ENCODE measurements at places on chromosomes 6 and 20. TPM values are rescaled to one million over a fixed set of nuclear protein-coding genes. Genes with fewer than 3 reads are reported as not detected.

The HLA-DRB1 gene
- total RNA-seq = 39.8 TPM

The CRYBG1 gene
- 61.0 TPM for total RNA-seq

The AVP gene
- total RNA-seq = not detected

The CARMIL1 gene
- total RNA-seq = 3.5 TPM

GRCh38 chr6:127347178-127347577 is 3.8 kb upstream of the ECHDC1 start:
- H3K27ac ChIP-seq = no peak overlapping the region
- no peak for DNase-seq
- H3K36me3 ChIP-seq = no peaks in the 10 kb centered on the region
- H3K4me1 ChIP-seq = no peaks in the 10 kb centered on the region

DNA sequence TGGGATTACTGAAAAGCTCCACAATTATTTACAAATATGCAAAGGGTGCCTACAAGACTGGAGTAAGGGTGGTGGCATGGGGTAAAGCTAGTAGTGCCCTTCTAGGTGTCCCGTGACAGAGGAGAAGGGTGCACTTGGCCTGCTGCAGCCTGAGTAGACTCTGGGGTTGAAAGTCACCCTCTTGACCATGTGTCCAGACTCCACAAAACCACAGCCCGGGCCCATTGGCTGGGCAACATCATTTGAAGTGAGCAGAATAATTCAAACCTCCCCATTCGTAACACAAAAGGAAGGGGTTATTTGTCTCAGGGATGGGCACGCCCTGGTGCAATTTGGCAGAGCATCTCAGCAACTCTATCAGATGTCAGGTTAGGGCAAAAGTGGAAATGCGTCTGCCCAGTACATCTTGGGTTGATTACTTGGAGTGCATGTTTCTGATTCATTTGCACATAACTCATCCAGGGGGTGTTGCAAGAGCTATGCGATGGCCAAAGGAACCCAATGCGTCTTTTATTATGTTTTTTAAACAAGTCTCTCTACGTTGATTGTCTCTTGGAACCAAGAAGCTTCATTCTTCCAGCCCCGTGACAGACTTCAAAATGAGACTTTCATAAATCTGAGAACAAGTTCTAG is 56.7 kb downstream of the ISM1 start:
- H3K4me1 ChIP-seq = peaks cover 2% of the 10 kb centered on the region
- H3K36me3 ChIP-seq = no peaks in the 10 kb centered on the region
- H3K4me3 ChIP-seq = no peak overlapping the region
- DNase-seq = no peak
- no peaks in the 10 kb centered on the region for H3K27me3 ChIP-seq
- no peak overlapping the region for H3K27ac ChIP-seq

- no peak overlapping the region for H3K27ac ChIP-seq
- no peaks in the 10 kb centered on the region for H3K27me3 ChIP-seq
- peaks cover 8% of the 10 kb centered on the region for H3K36me3 ChIP-seq
- H3K4me1 ChIP-seq = peaks cover 32% of the 10 kb centered on the region
These were observed 232.6 kb downstream of the TMEM242 start for GRCh38 chr6:157090736-157091135.

DNA sequence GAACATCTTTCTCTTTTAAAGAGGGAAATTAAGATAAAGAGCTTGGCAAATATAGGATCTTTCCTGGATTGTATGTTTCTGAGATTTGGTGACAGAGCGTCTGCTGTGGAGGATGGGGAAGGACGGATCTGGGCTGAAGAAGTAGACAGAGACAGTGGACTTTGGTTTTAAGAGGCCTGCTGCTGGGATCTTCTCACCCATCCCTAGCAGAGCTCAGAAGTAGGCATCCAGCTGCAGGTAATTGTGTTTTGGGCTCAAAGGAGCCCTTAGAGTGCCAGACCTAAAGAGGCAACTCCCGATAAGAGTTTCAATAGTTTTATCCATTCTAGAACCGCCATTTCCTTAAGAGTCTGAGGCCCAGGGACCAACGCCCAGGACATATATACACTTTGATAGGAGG is 20.8 kb downstream of the LAMA2 start:
- no peak for DNase-seq
- H3K4me3 ChIP-seq = no peak overlapping the region
- H3K4me1 ChIP-seq = no peaks in the 10 kb centered on the region
- no peak overlapping the region for H3K27ac ChIP-seq
- no peaks in the 10 kb centered on the region for H3K36me3 ChIP-seq
- H3K27me3 ChIP-seq = no peaks in the 10 kb centered on the region

- no peak overlapping the region for H3K27ac ChIP-seq
- no peaks in the 10 kb centered on the region for H3K27me3 ChIP-seq
- H3K36me3 ChIP-seq = no peaks in the 10 kb centered on the region
- H3K4me1 ChIP-seq = no peaks in the 10 kb centered on the region
- no peak for DNase-seq
- H3K4me3 ChIP-seq = no peak overlapping the region
These were observed 1.9 kb downstream of the BTBD3 start for GRCh38 chr20:11919581-11919980.

- H3K27me3 ChIP-seq = peaks cover 14% of the 10 kb centered on the region
- DNase-seq = no peak
- no peak overlapping the region for H3K27ac ChIP-seq
- H3K4me1 ChIP-seq = peaks cover 30% of the 10 kb centered on the region
These were observed 185.5 kb upstream of the TNFAIP3 start for GRCh38 chr6:137681445-137682009.

GRCh38 chr6:159169557-159170332 is 545 bp downstream of the FNDC1 start:
- no peak overlapping the region for H3K27ac ChIP-seq
- peaks cover 3% of the 10 kb centered on the region for H3K36me3 ChIP-seq
- H3K4me1 ChIP-seq = peaks cover 24% of the 10 kb centered on the region
- peaks cover 89% of the 10 kb centered on the region for H3K27me3 ChIP-seq
- no peak for DNase-seq
- H3K4me3 ChIP-seq = peak overlapping the region; percentile 83

DNA sequence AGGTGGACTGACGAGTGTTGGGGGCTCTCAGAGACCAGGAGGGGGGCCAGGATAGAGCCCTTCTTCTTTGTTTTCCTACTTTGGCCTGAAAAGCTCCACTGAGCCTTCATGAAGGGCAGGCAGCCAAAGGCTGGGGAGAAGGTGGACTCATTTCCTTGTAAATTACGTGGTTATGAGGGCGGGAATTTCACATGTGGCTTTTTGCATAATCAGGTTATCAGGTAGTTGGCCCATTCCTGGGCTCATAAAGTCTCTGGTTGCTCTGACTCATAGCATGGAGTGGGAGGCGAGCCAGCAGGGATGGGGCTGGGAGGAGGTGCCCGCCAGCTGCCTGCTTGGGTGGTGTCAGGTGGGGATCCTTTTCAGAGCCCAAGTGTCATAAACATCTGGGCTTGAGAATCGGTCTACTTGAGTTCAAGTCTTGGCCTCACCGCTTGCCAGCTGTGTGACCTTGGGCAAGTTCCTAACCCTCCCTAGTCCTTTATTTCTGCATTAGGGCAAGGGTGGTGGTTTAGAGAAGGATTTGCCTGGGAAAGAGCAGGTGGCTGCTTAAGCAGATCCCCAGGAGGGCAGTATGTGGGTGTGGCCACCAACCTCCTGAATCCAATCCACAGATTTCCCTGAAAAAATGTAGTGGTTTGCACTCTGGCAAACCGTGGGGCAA is 26.5 kb upstream of the RNF24 start:
- H3K27me3 ChIP-seq = no peaks in the 10 kb centered on the region
- peaks cover 19% of the 10 kb centered on the region for H3K4me1 ChIP-seq
- DNase-seq = no peak

DNA sequence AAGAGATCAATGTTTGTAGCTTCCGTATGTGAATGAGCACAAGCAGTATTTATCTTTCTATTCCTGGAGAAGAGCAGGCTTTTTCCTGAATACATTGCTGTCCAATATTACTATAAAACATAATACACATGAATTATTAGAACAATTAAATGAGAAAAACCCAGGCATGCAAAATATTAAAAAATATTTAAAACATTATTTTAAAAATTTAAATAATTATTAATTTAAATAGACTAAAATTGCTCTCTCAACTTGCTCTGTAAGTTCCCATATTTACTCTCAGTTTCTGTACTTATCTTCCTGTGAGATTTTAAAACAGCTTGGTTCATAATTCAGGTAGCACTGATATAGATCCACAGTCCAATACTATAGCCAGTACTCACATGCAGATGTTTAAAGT is 97.0 kb downstream of the PLCB1 start:
- peaks cover 2% of the 10 kb centered on the region for H3K36me3 ChIP-seq
- no peak for DNase-seq
- no peak overlapping the region for H3K27ac ChIP-seq
- H3K27me3 ChIP-seq = no peaks in the 10 kb centered on the region
- H3K4me1 ChIP-seq = peaks cover 19% of the 10 kb centered on the region

DNA sequence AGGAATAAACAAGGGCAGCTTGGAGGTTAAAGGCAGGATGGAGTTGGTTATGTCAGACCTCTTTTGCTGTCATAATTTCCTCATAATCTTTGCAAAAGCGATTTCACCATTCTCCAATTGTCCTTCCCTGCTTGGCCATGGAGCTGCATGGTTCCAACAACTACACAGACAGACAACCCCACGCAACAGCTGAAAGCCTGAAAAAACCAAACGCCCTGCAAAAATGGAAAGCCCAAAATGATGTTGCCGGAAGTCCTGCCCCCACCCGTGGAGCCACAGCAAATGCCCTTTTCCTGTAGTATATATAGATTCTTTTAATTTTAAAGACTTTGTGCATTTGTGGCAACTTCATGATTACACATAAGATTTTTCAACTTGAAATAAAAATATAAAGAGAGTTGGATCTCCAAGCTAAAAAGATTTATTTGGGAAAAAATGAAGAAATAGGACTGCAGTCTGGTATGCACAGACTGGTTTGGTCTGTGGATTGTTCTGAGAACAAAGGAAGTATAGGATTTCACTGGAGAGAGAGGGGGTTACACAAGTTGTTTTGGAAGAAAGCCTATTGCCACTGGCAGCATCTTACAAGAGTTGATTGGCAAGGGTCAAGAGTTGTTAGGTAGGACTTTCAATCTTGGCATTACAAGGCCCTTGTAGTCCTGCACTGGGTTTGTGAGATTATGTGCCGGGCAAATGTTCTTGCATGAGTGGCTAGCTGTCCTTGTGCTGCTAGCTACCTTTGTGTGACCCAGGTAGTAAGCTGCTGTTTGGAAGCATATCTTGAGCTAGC is 190.0 kb downstream of the C6orf118 start:
- H3K4me1 ChIP-seq = no peaks in the 10 kb centered on the region
- no peaks in the 10 kb centered on the region for H3K36me3 ChIP-seq
- H3K27ac ChIP-seq = no peak overlapping the region

DNA sequence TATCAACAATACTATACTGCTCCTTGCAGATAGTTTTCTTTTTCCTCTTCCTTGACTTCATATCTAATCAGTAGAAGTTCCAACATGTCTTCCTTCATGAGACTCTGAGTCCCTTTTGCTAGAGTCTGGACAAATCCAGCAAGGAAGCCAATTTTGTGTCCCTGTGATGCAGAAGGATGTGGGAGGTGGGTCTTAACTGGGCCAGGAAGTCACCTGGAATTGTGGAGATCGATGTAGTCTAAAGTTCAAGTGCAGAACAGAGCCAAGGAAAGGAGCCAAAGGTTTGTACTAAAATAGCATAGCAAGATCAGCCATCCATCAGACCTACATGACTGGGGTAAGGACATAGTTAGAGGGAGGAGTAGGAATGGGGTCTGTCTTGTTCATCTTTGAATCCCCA is 37.6 kb downstream of the SPTLC3 start:
- H3K4me1 ChIP-seq = no peaks in the 10 kb centered on the region
- no peak for DNase-seq
- H3K36me3 ChIP-seq = no peaks in the 10 kb centered on the region

GRCh38 chr20:330233-331149 is 5.1 kb downstream of the SOX12 start:
- H3K27me3 ChIP-seq = no peaks in the 10 kb centered on the region
- no peak for DNase-seq
- H3K27ac ChIP-seq = no peak overlapping the region
- H3K4me3 ChIP-seq = peak overlapping the region; percentile 56

DNA sequence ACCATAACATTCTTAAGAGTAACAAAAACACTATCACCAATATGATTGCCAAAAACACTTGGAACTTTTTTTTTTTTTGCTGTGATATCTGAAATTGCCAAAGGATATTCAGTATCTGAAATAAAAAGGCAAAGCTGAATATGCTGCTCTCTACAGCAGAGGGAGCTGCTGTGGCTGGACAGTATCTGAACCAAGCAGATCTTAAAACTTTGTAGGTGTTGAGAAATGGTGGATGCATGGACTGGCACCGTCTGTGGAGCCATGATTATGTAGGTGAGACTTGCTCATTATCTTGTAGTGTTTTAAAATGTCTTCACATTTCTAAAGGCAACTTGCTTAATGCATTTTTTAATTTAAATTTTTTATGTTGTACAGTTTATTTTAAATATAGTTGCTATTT is 9.2 kb downstream of the PDCD2 start:
- no peak for DNase-seq
- no peak overlapping the region for H3K27ac ChIP-seq
- peaks cover under 1% of the 10 kb centered on the region for H3K36me3 ChIP-seq
- peaks cover 2% of the 10 kb centered on the region for H3K4me1 ChIP-seq
- no peaks in the 10 kb centered on the region for H3K27me3 ChIP-seq

DNA sequence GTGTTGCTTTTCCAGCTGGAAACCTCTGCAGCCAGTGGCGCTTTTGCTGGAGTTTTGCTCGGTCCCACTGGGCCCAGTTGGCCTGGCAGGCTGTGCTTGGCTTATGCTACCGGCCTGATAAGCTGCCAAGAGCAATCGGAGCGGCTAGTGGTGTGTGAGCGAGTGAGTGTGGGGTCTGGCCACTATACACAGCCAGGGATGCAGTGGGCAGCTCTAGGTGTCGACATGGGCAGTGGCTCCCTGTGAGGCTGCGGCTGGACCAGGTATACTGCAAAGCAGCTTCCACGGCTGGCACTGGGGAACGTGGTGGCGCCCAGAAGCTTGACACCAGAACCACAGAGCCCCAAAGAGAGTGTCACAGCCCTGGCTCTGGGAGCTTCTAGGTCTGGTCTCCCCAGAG is 996.5 kb downstream of the GRIK2 start:
- no peak overlapping the region for H3K27ac ChIP-seq
- H3K4me3 ChIP-seq = no peak overlapping the region
- H3K27me3 ChIP-seq = no peaks in the 10 kb centered on the region

DNA sequence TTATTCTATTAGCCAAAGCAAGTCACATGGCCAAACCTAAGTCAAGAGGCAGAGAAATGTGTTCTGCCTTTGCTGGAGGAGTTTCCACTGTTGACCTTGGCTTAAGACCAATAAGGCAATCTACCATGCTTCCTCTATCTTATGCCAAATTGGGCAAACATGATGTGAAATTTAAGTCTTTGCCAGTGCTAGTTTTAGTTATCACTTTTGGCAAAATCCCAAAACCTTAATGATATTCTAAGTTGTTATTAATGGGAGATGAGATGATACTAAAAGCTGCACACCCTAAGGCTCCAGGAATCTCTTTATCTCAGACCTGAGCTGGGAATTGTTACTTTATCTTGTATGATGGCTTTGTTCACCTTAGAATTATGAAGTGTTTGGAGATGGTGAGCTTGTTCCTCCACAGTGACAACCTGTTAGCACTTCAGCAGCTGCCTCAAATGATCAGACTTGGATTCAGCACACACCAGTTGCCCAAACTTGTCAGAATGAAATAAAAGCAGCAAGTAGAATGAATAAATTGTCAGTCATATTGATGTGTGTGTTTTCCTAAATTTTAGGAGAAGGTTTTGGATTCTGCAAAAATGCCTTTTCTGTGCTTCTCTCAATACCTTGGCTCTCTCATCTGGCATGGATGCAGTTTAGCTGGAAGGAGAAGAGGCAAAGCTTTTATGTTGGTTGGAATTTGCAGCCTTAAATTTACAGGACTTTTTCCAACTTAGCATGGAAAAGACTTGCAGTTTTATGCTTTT is 49.3 kb downstream of the RIN2 start:
- H3K4me1 ChIP-seq = peaks cover 2% of the 10 kb centered on the region
- H3K36me3 ChIP-seq = peaks cover 2% of the 10 kb centered on the region
- peaks cover 7% of the 10 kb centered on the region for H3K27me3 ChIP-seq
- DNase-seq = no peak
- H3K4me3 ChIP-seq = no peak overlapping the region

Measured in T-helper 17 cell (primary cell).